ENCODE measurements at places on chromosomes 4 and X.

- no peak for DNase-seq
Measured at GRCh38 chrX:104987063-104987462, 233.4 kb downstream of the TEX13A start.

GRCh38 chrX:42754115-42754514 is 23.8 kb downstream of the PPP1R2C start:
- DNase-seq, result no peak

DNA sequence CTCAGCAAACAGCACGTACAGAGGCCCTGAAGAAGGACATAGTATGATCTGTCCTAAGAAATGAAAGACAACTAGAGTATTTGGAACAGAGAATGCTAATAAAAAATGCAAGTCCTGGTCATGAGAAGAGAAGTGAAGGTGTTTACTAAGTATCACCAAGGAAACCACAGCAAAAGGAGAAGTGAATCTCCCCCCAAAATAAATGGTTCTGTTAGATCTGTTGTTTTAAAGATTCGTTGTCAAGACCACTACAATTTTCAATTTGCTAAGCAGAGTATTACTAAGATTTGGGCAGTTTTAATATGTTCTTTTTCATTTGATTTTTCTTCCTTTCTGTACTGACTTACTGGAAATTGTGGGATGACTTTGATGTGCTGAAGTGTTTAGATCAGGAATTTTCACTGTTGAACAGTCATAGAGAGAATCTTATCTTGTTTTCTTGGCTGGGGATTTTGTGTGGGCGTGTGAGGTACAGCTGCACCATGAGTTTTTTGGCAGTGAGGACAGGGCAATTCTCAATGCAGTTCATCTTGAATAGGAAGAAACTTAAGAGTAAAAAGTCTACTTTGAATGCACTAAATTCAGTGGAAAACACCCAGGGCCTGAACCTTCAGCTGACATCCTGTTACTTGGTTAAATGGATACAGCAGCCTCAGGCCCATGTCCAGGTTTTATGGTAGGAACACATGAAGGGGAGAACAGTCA is 132.2 kb downstream of the STIM2 start:
- no peak for DNase-seq

GRCh38 chr4:146370841-146371240 is 150.9 kb downstream of the SLC10A7 start:
- DNase-seq, result no peak

GRCh38 chrX:11416600-11416999 is 123.4 kb downstream of the AMELX start:
- DNase-seq, result no peak

- DNase-seq, result peak; percentile 55
Measured at GRCh38 chrX:56763556-56764152, 34.6 kb downstream of the NBDY start.

DNA sequence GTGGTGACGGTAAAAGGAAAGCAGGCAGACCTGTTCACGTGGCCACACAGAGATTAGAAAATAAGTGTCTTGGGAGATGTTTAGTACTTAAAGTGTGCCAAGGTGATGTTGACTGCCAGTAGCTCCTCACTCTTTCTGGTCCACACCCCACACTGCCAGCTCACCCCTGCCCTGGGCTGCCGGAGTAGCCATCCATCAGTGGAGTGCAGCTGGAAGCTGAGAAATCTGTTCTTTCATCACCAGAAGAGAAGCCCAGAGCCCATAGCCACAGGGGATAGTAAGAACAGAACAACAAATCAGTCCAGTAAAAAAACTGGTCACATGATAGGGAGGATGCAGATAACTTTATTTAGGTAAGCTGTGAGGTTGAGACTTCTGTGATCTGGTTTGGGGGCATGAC is 64.1 kb downstream of the WWC2 start:
- no peak for DNase-seq

GRCh38 chr4:120331486-120332370 is 265.1 kb upstream of the MAD2L1 start:
- DNase-seq, result no peak

DNA sequence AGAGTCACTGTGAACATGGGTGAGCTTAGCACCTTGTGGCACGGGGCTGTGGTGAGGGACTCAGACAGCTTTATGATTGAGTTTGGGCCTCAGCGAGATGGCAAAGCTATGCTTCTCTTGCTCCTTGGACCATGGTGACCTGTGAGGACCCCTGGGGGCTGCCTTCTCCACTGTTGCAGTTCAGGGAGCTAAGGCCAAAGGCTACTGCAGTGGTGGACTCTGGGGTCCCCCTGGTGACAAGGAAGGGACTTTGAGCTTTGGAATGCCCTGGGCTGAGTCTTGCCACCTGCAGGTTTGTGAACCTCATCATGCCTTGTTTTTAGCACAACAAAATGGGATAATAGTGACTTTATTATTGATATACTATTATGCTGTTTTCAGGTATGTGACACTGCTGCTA is 36.5 kb downstream of the TBL1X start:
- peak; percentile 66 for DNase-seq

DNA sequence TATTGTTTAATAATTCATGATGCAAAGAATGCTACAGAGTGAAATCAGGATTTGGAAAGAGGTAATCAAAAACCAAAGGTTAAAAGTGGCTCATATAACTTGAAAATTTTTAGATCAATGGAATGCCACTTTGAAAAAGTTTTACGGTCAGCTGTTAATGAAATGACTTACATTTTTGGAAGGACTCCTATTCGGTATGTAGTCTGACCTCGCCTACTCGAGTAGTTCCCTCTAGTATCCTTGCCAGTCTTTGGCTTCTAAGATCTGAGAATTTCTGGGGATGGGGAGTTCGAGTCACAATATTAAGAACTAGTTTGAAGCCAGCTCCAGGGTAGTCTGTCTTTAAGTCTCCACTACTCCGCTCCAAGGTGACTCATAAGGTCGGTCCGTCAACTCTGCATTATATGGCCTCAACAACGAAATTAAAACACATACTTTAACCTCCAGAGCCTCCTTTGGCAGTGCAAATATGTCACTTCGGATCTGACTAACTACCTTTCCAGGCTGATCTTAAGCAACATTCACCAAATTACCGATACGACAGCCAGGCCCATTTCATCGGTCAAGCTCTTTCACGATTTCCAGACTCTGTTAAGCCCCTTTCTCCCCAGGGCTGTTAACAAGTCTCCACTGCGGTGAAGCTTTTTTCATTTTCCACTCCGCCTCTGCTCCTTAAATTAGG is 733 bp upstream of the NAA15 start:
- DNase-seq, result no peak

DNA sequence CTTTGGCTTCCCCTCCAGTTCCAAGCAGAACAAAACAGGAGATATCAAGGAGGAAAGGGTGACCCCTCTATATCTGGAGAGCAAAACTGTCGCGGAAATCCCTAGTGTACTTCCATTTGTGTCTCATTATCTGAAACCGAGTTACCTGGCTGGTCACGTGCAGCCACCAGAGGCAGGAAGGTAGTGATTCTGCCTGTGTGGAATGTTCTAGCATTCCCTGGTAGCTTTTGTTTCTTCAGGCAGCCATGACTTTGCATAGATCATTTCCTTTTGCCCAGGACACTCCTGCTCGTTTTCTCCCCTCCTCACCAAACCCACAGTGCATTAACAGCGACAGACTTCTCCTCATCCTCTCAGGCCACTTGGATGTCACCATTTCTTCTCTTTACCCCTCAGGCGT is 107.9 kb downstream of the PTTG2 start:
- DNase-seq, result no peak

DNA sequence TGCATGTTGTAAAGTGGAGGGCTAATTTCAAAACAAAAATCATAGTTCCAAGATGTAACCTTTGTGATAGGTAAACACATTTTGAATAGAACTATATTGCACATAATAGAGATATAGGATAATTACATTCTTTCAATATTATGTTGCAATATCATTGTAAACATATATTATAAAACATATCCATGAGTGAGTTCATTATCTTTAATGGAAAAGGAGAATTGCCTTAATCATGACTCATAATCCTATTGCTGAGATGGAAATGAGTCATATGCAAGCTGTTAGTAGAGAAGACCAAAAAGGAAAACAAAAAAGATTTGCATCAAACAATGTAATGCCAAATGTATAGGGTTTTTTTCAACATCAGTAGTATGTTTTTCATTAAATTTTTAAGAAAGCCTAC is 73.7 kb upstream of the WDR44 start:
- no peak for DNase-seq
